PC-9 (cell line): ENCODE measurements at places on chromosomes 1 and 21.

GRCh38 chr21:20698585-20698984 lies 299.6 kb upstream of the NCAM2 start:
- DNase-seq, result no peak

GRCh38 chr1:101236516-101237228 lies at the start of gene S1PR1:
Gene S1PR1 (plus strand): TSS chr1:101237019. CDS start chr1:101238985, 1,966 bp downstream.
- DNase-seq, result peak; percentile 33

GRCh38 chr1:187203257-187203656 lies 374.5 kb downstream of the PLA2G4A start:
- DNase-seq, result no peak

DNA sequence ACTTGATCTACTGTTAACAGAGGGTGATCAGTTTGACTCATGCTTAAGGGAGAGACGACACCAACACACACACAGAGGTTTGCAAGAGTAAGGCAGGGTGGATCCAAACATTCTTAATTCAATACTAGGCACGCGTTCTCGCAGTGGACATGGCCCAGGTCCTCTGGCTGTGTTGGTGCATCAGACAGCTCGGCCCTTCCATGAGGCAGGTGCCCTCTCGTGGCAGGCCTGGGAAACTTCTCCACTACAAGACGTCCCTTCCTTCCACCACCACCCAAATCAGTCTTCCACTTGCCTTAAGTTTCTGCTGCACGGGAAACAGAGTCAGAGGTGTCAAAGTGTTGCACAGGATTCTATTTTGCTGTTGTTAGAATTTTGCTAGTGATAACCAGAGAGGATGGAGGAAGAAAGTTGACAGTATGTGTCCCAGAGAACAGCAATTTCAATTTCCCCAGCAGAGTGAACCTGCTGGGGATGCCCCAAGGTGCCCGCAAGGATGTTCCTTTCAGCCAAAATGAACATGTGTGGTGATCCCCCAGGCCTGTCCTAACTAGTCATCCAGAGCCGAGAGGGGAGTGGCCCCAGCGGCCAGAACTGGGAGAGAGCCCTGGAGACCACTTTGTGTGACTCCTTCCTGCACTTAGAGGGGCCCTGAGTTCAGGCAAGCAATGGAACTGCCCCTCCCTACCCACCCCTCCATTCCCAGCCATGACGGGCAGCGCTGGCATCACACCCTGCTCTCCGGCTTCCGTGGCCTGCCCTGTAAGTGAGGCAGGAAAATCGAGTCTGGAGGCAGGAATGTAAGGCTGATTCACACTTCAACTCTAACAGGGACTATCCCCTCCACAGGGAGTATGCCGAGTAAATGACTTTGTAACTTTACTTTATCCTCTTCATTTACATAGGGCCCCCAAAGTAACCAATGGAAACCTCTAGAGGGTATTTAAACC lies 34.8 kb downstream of the MX1 start:
- DNase-seq, result peak; percentile 56

DNA sequence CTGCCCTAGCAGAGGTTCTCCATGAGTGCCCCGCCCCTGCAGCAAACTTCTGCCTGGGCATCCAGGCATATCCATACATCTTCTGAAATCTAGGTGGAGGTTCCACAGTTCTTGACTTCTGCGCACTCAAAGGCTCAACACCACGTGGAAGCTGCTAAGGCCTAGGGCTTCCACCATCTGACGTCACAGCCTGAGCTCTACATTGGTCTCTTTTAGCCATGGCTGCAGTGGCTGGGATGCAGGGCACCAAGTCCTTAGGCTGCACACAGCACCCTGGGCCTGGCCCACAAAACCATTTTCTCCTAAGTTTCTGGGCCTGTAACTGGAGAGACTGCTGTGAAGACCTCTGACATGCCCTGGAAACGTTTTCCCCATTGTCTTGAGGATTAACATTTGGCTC lies 272.6 kb upstream of the PLXNA2 start:
- DNase-seq, result no peak

DNA sequence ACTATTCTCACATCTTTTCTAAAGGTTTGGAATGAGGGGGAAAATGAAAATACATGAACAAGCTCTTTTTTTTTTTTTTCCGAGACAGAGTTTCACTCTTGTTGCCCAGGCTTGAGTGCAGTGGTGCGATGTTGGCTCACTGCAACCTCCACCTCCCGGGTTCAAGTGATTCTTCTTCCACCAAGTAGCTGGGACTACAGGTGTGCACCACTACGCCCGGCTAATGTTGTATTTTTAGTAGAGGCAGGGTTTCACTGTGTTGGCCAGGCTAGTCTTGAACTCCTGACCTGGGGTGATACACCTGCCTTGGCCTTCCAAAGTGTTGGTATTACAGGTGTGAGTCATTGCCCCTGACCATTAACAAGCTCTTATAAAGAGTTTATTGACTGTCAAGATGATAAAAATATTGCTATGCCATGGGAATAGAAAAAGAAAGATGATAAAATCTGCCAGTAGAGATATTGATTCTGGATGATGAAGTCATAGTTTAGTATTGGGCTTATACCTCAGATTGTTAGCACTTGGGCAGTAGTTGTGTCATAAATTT lies 36.6 kb downstream of the INKA2 start:
- DNase-seq, result no peak

GRCh38 chr1:64912191-64912590 lies 54.2 kb downstream of the JAK1 start:
- no peak for DNase-seq

- peak; percentile 24 for DNase-seq
Measured at GRCh38 chr1:101295209-101295608, 58.4 kb downstream of the S1PR1 start.

GRCh38 chr1:211237579-211237978 lies 21.6 kb upstream of the RCOR3 start:
- DNase-seq, result no peak

DNA sequence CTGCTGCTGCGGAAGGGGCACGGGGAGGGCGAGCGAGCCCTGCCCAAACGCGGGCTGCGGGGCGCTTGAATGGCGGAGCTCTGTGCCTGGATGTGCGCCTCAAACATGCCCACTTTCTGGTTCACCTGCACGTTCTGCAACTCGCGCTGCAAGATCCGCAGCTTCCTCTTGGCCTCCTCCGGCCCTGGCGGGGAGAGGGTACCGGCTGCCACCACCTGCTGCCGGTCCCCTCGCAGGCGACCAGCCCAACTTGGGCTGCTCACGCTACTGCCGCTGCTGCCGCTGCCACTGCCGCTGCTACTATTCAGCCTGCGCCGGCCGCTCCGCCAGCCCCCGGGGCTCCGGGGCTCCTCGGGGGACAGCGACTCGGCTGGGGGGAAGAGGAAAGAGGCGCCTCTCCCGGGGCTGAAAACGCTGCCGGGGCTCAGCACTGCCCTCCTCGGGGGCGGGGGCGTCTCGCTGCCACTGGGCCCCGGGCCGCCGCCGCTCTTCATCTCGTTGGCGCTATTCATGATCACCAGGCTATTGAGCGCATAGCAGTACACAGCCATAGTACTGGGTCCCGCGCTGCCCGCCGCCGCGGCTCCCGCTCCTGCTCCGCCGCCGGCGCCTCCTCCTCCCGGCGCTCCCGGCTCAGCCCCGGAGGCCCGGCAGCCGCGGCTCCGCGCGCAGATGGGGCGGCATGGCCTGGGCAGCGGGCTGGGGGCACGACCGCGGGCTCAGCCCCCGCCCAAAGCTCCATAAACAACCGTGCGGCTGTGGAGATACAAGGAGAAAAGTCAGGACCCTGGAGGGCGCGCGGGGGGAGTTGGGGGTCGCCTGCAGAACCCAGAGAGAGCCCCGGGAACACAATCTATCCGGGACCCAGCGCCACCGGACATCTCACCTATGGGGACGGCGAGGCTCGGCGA lies 1.9 kb downstream of the ITPKB start:
- DNase-seq, result no peak

DNA sequence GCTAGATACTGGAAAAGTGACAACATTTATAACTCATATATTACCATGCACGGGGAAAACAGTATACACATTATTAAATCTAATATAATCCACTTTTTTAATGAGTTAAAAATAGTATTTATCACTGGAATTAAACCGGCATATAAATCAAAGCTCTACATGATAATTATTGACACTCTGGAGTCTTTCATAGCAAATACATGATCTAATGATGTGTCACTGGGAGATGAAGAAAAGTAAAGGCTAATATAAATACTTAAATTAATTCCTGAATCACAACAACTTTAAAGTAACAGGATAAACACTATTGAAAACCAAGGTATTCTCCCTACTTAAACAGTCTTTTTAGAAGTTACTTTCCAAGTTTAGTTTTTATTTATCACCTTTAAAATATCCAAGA lies 52.4 kb upstream of the ASPM start:
- no peak for DNase-seq

- DNase-seq, result no peak
Measured at GRCh38 chr1:23163395-23163794, 5.3 kb downstream of the LUZP1 start.

DNA sequence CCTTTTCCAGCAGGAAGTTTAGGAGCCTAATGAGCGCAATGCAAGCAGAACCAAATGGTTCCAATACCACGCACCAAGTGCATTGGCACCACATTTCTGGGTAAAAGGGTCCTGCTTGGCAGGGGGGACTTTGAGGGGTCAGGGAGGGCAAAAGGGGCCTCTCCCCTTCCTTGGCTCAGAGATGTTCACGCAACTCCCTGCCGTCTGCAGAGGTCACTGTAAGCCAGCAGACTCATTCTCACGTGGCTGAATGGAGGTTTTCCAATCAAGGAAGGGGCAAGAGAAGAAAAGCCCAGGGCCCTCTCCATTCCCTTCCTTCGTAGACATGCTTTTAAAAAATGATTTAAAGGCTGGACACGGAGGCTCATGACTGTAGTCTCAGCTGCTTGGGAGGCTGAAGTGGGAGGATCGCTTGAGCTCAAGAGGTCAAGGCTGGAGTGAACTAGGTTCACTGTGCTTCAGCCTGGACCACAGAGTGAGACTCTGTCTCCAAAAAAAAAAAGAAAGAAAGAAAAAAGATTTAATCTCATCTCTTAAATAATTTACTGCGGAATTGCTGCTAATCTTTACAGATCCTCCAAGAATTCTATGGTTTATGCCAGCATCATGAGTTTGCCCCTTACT lies 80.3 kb downstream of the RUNX3 start:
- DNase-seq, result no peak

DNA sequence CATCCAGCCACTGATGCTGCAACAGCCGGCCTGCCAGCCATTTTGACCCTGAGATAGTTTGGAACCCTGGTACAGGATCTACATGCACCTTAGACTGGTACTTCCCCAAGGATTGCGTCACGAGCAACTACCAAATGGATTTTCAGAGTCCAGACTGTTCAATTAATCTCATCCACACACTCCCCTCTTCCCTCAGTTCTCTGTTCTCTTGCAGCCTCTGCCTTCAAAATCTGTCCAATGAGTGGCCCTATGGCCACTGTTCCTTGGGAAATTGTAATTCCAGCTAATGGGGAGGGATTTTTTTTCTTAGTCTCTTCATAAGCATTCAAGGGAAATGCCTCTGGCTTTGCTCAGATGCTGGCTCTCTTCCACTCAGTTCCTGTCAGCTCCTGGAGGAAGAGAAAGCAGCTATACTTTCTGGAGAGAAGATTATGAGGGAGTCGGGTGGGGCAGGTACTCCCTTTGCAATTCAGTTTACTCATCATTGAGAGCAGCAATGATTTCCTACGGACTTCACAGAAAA lies 19.8 kb upstream of the UAP1 start:
- DNase-seq, result peak; percentile 52

DNA sequence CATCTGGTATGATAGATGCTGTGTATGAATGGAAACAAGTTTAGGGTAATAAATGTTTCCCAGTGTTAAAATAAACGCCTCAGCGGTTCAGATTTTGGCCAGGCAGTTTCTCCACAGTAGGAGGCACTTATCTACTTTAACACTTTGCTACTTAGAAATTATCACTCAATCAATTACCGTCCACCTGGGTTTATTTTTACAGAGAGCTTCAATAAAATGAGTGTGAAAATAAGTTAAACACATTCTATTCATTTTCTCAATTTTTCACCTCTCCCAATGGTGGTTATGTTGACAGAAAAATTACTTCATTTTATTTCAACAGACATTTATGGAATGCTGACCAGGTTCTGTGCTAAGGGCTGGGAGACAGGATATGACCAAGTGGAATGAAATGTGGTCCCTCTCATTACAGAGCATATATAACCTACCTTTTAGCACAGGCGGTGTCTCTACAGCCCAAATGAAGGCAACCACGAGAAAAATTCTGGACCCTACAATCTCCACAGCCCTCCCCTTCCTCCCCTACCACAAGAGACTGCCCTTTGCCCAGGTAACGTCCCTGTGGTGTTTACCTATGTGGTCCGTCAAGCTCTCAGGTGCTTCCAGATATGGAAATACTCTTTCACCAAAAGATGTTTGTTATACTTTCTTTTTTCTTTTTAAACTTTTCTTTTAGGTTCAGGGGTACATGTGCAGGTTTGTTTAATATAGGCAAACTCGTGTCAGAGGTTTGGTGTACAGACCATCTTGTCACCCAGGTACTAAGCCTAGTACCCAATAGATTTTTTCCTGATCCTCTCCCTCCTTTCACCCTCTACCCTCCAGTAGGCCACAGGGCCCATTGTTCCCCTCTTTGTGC lies 105.5 kb downstream of the HLCS start:
- DNase-seq, result peak; percentile 88

- no peak for DNase-seq
Measured at GRCh38 chr1:98653123-98653522, 8.4 kb upstream of the SNX7 start.

DNA sequence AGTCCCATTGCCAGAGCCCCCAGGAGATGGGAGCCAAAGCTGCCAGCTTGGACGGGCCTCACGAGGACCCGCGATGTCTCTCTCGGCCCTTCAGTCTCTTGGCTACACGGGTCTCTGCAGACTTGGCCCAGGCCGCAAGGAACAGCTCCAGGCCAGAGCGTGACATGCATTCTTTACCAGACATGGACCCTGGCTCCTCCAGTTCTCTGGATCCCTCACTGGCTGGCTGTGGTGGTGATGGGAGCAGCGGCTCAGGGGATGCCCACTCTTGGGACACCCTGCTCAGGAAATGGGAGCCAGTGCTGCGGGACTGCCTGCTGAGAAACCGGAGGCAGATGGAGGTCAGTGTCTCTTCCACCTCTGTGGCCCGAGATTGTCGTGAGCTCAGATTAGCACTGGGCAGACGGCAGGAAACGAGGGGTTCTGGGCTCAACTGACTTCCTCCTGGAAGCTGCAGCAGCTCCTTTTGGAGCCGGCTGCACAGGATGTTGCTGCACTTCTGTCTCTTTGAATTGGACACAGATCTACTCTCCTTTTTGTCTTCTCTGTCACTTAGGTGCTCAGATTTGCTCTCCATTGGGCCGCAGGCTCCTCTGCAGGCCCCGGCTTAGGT lies 68.0 kb downstream of the DISC1 start:
- DNase-seq, result no peak
